Ecto neural progenitor cell (in vitro differentiated cells): ENCODE measurements at places on chromosomes 11 and 22.

GRCh38 chr11:47991894-47992293 is 11.5 kb downstream of the PTPRJ start:
- DNase-seq, result no peak

DNA sequence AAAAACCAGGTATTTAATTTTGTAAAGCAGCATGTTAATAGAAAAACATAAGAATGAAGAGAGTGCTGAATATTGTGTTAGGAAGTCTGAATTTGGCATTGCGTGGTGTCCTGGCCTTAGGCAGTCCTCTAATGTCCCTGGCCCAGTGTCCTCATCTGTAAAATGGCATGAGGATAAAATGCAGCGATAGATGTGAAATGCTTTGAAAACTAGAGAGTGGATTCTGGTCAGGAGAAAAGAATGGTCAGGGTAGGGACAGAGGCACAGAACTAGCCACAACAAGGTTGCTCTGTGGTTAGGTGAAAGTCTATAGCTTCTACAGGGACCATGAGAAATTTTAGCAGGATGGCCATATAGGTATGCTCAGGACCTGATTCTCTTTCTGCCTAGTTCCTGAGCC is 18.9 kb downstream of the RNF185 start:
- no peak for DNase-seq

DNA sequence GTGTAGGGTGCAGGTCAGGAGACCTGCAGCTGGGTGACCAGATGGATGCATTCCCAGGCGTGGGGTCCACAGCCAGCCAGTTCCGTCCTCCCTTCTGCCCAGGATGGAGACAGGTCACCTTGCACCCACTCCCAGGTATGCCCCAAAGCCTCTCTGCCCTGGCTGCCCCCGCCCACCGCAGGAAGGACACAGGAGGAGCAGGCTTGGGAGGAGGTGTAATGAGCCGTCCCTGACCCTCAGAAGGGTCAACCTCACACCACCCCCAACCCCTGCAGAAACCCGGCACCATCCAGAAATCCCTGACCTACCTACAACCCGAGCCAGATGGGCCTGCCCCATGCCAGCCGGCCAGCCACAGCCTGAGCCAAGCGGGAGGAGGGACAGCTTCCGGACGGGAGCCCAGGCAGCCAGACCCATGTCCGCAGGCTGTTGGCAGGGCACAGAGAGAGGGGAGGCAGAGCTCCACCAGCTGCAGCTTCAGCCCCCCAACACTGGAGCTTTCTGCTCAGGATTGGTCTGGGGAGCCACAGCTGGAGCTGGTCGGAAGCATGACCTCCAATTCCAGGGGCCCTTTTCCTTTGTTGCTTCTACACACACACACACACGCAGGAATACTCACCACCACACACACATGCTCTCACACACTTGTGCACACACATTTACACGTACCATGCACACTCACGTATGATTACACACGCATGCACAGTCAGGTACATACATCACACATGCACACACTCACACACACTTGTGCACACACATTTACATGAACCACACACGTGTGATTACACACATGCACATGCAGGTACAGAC is 5.3 kb downstream of the IFITM10 start:
- DNase-seq, result no peak

GRCh38 chr22:25359601-25360261 is 140.3 kb downstream of the CRYBB2 start:
- DNase-seq, result no peak

DNA sequence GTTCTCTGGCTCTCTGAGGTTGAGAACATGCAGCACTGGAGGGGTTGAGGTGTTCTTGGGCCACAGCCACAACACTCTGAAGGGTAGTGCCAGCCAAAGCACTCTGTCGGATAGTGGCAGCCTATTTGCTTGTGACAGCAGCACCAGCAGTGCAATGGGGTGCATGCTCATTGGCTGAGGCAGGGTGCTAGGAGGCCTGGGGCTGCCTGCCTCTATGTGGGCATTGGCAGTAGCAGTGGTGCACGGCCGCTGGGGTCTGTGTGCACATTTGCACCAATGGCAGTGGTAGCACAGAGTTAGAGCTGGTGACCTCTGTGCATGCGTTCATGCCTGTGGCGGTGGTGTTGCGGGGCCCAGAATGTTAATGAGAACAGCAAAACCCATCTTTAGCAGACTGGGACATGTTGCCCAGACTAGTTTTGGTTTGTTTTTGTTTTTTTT is 25.4 kb downstream of the PI4KA start:
- DNase-seq, result no peak
